ENCODE measurements at places on chromosomes 11 and 22.

GRCh38 chr22:20196094-20196842, 45.4 kb upstream of the CCDC188 start:
- H3K4me1 ChIP-seq = no peaks in the 10 kb centered on the region
- H3K4me3 ChIP-seq = no peak overlapping the region

DNA sequence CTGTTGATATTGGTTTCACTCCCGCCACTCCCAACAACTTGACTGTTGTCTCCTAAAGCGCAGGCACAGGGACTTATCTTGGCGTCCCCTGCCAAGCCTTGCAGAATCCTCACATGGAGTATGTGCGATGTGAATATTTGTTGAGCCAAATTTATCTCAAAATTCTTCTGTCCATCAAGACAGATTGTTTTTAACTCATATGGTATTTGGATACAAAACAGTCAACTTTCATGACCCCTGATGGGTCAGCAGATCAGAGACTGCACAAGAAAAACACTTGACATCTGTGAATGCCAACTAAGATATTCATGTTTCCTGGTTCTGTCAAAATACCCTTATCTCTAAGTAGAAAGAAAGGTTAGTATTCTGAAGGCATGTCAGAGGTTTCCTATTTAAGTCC, 221.7 kb upstream of the BLID start:
- no peak overlapping the region for H3K4me3 ChIP-seq
- DNase-seq = no peak
- no peaks in the 10 kb centered on the region for H3K36me3 ChIP-seq
- H3K27me3 ChIP-seq = no peaks in the 10 kb centered on the region
- no peaks in the 10 kb centered on the region for H3K4me1 ChIP-seq

- H3K4me1 ChIP-seq = peaks cover 4% of the 10 kb centered on the region
- H3K27ac ChIP-seq = no peak overlapping the region
- no peaks in the 10 kb centered on the region for H3K27me3 ChIP-seq
- no peaks in the 10 kb centered on the region for H3K36me3 ChIP-seq
- DNase-seq = no peak
Measured at GRCh38 chr11:14908214-14908880, 16.3 kb upstream of the CYP2R1 start.

GRCh38 chr11:118274186-118274585, 10.1 kb upstream of the MPZL2 start:
- no peak overlapping the region for H3K27ac ChIP-seq
- H3K4me1 ChIP-seq = no peaks in the 10 kb centered on the region
- H3K36me3 ChIP-seq = no peaks in the 10 kb centered on the region
- H3K4me3 ChIP-seq = no peak overlapping the region
- DNase-seq = no peak

DNA sequence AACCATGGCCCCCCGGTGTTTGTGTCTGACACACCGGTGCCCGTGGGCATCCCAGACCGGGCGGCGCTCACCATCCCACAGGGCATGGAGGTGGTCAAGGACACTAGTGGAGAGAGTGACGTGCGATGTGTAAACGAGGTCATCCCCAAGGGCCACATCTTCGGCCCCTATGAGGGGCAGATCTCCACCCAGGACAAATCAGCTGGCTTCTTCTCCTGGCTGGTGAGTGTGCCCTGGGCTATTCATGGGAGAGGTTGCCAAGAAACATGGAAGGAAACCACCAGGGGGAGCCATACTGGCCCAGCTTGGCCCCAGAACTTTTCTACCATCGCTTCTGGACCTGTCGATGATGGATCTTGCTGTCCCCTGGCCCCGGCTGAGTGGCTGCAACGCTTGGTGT, 36.5 kb downstream of the PRDM11 start:
- no peak overlapping the region for H3K27ac ChIP-seq
- no peak overlapping the region for H3K4me3 ChIP-seq
- no peak for DNase-seq
- H3K27me3 ChIP-seq = no peaks in the 10 kb centered on the region

- peaks cover 7% of the 10 kb centered on the region for H3K4me1 ChIP-seq
- no peaks in the 10 kb centered on the region for H3K36me3 ChIP-seq
- H3K27me3 ChIP-seq = no peaks in the 10 kb centered on the region
- no peak for DNase-seq
- H3K4me3 ChIP-seq = no peak overlapping the region
Measured at GRCh38 chr11:48020092-48020755, 39.9 kb downstream of the PTPRJ start.

- no peaks in the 10 kb centered on the region for H3K27me3 ChIP-seq
- H3K4me1 ChIP-seq = no peaks in the 10 kb centered on the region
- no peak overlapping the region for H3K27ac ChIP-seq
- H3K4me3 ChIP-seq = no peak overlapping the region
Measured at GRCh38 chr11:88579466-88579865, 241.9 kb upstream of the CTSC start.

DNA sequence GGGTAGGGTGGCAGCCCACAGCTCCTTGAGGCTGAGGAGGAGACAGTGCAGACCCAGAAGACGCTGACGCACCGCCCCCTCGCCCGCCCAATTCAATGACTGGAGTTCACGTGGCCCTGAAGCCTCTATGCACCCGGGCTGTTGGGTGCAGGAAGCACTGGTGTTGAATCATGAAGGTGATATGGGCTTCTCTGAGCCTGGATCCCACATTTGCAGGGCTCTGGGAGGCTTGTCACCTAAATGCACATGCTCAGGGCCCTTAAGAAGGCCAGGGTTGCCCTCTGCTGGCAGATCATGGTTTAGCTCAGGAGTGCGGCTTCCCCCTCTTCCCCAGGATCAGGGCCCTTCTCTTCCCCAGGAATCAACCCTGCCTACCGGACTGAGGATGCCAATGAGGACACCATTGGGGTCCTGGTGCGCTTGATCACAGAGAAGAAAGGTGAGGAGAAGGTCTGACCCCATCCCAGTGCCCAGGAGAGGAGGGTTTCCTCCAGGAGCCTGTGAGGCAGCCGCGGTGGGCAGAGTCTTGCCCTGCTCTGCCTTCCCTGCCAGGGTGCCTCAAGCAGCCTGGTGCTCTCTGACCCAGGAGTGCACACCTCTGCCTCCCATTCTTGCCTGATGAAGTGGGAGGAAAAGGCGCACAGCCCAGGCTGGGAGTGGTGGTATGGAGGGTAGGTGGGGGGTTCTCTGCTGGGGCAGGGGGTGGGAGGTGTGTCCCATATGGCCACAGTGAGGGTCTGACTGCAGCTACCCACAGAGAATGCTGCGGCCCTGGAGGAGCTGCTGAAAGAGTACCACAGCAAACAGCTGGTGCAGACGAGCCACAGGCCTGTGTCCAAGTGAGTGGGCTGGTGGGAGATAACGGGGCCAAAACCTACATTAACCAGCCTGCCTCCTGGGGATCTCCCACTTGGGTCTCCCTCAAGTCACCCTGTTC, 17.5 kb downstream of the RELT start:
- no peaks in the 10 kb centered on the region for H3K27me3 ChIP-seq
- peaks cover 3% of the 10 kb centered on the region for H3K36me3 ChIP-seq

DNA sequence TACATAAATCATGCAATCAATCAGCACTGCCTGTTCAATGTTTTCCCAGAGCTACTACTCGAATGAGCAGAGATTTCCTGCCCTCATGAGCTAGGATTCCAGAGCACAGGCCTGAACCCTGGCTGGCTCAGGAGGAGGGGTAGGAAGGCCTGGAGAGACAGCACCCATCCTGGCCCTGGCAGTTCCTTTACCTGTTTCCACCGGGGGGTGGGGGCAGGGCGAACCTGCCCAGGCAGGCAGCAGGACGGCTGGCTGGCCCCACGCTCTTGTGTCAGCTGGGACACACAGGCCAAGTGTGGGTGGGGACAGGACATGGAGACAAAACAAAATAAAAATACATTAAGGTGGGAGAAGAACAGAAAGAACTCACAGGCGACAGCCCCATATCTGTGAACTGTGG, 109.8 kb upstream of the BID start:
- peaks cover 8% of the 10 kb centered on the region for H3K27me3 ChIP-seq
- H3K36me3 ChIP-seq = peaks cover 14% of the 10 kb centered on the region
- no peak overlapping the region for H3K4me3 ChIP-seq
- no peak overlapping the region for H3K27ac ChIP-seq
- no peak for DNase-seq

DNA sequence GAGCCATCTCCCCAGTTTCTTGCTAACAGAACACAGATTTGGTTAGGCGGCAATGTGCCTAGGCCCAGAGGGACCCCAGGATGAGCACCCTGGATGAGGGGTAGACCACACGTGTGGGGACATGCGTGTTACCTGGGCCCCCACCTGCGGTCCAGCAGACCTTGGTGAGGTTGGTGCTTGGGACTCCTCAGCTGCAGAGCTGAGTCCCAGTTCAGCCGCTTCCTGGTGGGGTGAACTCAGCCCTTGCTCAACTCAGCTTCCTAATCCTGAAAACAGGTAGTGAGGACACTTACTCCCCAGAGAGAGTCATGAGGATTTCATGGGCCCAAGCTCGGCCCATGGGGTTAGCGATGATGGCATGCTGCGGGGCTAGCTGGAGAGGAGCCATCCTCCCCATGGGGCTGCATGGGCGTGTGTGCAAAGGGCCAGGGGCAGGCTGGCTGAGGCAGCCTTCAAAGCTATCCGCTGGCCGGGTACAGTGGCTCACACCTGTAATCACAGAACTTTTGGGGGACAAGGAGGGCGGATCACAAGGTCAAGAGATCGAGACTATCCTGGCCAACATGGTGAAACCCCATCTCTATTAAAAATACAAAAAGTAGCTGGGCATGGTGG, 46.9 kb upstream of the SHISAL1 start:
- no peak overlapping the region for H3K27ac ChIP-seq
- no peaks in the 10 kb centered on the region for H3K36me3 ChIP-seq
- no peak overlapping the region for H3K4me3 ChIP-seq
- DNase-seq = no peak
- no peaks in the 10 kb centered on the region for H3K4me1 ChIP-seq

- no peaks in the 10 kb centered on the region for H3K36me3 ChIP-seq
- H3K27ac ChIP-seq = no peak overlapping the region
- H3K27me3 ChIP-seq = no peaks in the 10 kb centered on the region
- DNase-seq = no peak
- no peaks in the 10 kb centered on the region for H3K4me1 ChIP-seq
Measured at GRCh38 chr22:32218470-32218869, 13.6 kb upstream of the RFPL2 start.

GRCh38 chr11:44708523-44709280, 18.1 kb upstream of the TSPAN18 start:
- no peaks in the 10 kb centered on the region for H3K27me3 ChIP-seq
- 0 out of 2 replicates have a peak, but pooled peaks cover 3% of the 10 kb centered on the region for H3K4me1 ChIP-seq

DNA sequence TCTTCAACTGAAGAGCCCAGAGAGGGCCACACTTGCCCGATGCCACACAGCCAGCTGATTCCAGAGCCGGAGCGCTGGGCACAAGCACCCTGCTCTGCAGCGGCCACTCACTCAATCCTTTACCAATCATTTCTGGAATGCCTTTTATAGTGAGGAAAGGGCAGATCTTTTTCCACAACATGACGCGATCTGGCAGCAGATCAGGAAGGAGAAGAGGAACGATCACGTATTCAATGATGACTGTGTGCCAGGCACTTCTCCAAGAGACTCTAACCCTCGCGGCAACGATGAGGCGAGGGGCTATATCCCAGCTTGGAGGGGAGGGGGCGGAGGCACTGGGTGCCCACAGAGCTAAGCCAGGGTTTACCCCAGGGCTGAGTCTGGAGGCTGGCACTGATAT, 56.3 kb upstream of the TCF20 start:
- no peak overlapping the region for H3K27ac ChIP-seq

DNA sequence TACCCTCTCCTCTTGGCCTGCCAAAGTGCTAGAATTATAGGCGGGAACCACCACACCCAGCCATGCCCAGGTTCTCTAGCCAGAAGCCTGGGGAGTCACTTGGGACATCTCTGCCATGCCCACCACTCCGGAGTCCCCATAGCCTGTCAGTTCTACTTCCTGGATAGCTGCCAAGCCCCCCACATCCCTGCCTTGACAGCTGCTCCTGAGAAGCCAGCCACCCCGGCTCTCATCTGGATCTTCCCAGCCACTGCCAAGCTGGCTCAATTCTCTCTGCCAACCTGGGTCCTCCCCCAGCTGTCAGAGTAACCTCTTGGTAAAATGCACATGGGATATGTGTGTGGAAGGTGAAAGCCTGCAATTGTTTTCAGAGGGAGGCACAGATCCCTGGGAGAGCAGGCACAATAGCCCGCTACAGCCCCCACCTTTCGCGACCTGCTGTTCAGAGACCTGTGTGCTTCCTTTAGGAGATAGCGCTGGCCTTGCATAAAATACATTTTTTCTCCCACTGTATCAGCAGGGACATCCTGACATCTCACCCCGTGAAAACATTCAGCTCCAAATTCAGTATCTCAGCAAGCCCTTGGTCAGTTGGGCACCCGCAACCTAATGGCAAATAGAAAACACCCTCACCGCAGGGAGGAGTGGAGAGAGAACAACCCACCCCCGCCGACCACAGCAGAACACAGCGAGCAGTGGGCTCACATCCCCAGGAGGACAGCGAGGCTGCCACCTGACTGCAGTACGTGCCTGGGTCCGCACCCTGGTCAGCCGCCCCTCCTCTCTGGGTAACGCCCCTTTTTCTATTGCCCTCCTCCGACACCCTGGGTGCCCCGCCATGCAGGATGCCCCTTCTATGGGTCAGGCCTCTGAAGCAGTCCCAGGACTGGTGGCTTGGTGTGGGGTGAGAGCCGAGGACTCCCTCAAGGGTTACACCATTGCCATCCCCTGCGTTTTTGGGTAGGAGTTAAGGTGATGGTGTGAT, 1342.2 kb downstream of the BRD1 start:
- H3K27me3 ChIP-seq = no peaks in the 10 kb centered on the region
- no peaks in the 10 kb centered on the region for H3K36me3 ChIP-seq
- no peak overlapping the region for H3K27ac ChIP-seq
- no peak overlapping the region for H3K4me3 ChIP-seq

GRCh38 chr11:59201353-59201752, 11.4 kb downstream of the MPEG1 start:
- no peak overlapping the region for H3K27ac ChIP-seq
- H3K36me3 ChIP-seq = peaks cover 5% of the 10 kb centered on the region
- no peak overlapping the region for H3K4me3 ChIP-seq
- no peaks in the 10 kb centered on the region for H3K27me3 ChIP-seq

DNA sequence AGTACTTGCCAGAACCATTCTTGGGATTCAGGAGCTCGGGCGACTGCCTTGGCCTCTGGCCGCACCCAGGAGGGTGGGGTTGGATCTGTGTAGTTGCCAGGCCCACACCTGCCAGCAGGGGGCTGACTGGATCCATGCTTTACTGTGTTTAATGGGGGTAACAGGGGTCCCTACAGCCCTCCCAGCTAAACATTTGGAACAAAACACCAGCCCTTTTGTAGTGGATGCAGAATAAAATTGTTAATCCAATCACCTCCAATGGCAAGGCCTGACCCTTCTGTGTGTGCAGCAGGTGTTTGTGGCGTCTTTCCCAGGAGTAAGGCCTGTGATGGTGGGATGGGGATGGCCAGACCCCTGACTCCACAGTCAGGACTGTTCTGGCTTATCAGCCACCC, 22.5 kb downstream of the SUN2 start:
- DNase-seq = no peak
- no peak overlapping the region for H3K27ac ChIP-seq
- H3K4me1 ChIP-seq = no peaks in the 10 kb centered on the region
- no peak overlapping the region for H3K4me3 ChIP-seq
- no peaks in the 10 kb centered on the region for H3K27me3 ChIP-seq
